ENCODE measurements at places on chromosomes 1 and 21.
A peak's percentile ranks its signal among the peaks of the same experiment; 100 is the strongest.

DNA sequence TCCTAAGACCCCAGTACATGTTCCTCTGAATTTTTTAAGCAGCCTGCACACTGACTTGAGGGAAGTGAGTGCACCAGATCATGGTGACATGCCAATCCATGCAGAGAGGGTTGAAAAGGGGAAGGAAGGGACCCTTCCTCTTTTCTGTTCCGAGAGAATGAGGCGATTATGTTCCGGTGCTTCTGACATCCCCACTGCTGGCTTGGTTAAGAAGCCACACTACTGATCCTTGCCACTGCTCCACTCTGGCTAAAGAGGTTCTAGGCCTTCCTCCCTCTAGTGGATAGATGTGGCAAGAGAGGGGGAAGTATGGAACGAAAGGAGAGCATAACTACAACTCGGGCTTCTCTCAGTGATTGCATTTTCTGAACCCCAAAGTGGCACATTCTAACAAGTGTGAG, 1.8 kb upstream of the CYB5R1 start:
- peak; percentile 88 for DNase-seq

GRCh38 chr1:21305155-21305899, 15.1 kb upstream of the ECE1 start:
- no peak for DNase-seq

GRCh38 chr1:17724150-17724549, 31.0 kb upstream of the ACTL8 start:
- DNase-seq = no peak

DNA sequence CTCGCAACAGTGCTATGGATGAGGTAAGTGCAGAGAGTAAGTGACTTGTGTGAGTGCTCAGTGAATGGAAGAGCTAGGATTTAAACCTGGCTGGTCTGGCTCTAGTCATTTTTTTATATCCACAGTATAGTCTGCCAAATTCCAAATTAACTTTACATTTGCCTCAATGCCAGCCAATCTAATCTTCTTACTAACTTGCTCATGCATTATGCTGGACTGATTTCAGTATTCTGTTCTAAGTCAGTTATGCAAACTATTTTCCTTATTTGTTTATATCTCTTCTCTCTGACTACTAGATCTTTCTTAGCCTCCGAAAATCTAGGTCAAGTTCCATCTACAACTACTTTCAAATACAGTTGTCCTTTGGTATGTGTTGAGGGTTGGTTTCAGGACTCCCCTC, 133.3 kb downstream of the XPR1 start:
- DNase-seq = no peak

DNA sequence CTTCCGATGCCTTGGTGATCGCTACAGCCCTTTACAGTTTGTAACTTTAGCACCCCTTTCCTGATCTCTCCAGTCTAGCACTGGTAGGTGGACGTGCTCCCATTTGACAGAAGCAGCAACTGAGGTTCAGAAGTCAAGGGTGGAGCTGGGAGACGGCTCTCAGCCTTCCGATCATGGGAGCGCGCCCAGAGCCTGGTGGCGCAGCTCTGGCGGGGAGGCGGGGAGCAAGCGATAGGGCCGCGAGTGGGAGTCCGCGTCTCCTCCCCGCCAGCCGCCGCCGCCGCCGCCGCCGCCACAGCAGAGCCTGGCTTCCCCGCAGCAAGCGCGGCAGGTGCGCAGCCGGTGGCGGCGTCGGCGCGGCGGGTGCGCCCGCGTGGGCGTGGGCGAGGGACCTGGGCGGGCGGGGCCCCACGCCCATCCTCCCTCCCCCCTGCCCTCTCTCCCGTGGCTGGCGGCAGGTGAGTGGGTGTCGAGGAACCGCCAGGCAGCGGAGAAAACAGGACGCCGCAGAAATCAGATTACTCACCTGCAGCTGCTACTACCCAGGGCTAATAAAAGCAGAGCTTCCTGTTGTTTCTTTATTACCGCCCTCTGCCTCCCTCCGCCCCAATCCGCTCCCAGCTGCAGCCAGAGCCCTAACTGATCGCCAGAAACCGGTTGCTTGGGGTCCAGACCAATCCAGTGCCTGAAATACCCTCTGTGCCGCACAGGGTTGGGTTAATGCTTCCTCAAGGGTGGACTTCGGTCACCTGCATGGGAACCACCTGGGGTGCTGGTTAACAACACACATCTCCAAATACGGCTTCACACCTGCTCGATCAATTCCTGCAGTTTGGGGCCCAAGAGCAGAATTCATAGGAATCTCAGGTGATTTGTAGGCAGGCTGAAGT, 60.2 kb upstream of the ID3 start:
- peak; percentile 16 for DNase-seq

GRCh38 chr1:212225416-212225815, 59.8 kb upstream of the PPP2R5A start:
- no peak for DNase-seq

- peak; percentile 18 for DNase-seq
Observed at GRCh38 chr1:240575981-240576662, 35.8 kb downstream of the GREM2 start.

- DNase-seq = peak; percentile 98
Observed at GRCh38 chr1:27662707-27663393, 9.1 kb downstream of the IFI6 start.

DNA sequence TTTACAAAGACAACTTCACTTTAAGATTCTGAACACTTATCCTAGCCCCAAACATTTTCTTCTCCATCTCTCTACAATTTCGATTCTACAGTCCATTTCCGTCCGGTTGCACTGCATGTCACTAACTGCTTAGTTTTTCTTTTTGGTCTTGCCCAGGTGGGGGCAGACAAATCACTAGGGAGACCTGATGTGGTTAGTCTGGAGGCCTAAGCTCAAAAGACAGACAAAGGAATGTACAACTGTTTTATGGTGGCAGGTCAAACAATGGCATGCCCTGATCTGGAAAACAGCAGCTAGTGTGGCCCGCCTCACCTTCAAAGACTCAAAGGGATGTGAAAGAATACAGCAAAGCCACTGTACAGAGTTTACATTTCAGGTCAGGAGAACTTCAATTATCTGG, 3.8 kb downstream of the ETV3 start:
- DNase-seq = no peak

- peak; percentile 97 for DNase-seq
Observed at GRCh38 chr21:36060159-36060921, at the start of gene SETD4. TSS of gene SETD4 (minus strand) at chr21:36060526. CDS start at chr21:36058888, 1,638 bp downstream.

DNA sequence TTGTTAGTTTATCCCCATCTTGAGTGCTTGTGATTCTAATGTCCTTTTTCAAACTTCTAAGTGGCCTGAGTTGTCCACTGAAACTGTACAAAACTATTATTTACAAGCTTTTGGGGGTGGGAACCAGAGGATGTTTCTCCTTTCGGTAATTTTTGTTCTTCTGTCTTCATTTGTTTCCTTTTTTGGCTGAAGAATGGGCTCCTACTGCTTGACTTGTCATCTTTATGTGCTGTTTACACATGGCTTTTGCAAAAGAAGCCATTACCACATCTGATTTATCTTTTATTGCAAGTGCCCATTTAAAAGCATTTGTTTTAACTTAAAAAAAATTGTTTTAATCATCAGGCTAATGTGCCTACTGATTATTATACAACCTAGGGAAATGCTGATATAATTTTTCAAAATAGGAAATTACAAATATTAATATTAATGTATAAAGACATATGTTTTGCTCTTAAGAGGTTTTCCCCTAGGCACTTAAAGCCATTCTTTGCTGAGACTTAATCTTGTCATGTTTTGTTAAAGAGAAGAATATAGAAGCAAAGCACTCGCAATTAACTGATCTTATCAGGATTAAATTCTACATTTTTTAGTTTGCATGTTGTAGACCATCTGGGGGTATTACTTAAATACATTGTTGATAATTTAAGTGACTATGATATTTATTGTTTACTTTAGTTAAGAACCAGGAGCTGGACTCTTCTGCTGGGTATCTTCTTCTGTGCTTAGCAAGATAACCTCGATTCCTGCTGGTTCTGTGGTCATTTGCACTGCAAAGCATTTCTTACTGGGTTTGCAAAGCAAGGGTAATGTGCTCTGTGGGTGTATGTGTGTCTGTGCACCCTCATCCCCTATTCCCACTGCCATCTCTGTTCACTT, 40.1 kb downstream of the TMEM200B start:
- DNase-seq = no peak

- no peak for DNase-seq
Observed at GRCh38 chr1:15504436-15504835, 19.6 kb downstream of the CASP9 start.

DNA sequence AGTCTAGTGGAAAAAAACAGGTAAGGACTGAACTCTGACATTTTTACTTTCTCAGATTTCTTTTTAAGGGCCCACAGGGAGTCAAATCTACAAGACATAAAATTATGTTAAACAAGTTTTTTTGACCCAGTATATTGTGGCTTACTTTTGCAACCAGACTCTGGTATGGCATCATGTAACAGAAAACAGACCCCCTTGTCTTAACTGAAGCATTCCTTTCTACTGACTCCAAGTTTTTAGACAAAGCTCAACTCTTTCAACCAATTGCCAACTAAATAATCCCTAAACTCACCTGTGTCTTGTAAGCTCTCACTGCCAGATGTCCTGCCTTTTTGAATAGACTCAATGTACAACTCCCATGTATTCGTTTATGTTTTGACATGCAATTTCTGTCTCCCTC, 64.3 kb downstream of the FASLG start:
- no peak for DNase-seq

DNA sequence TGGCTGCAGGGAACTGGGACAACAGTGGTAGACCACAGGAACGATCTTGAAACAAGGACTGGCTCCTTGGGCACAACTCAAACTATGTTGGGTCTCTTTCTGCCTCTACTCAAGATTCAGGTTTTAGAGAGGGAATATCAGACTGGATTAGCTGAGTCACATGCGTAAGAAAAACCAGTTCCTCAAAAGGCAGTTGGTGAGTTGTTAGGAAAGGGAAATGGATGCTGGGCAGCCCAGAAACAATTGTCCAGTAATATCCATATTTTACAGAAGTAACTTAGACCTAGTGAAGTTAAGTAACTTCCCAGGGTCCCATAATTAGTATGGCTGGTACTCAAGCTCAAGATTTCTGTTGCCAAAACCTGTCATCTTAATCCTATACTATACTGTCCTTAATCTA, 27.0 kb upstream of the TMEM39B start:
- peak; percentile 75 for DNase-seq

DNA sequence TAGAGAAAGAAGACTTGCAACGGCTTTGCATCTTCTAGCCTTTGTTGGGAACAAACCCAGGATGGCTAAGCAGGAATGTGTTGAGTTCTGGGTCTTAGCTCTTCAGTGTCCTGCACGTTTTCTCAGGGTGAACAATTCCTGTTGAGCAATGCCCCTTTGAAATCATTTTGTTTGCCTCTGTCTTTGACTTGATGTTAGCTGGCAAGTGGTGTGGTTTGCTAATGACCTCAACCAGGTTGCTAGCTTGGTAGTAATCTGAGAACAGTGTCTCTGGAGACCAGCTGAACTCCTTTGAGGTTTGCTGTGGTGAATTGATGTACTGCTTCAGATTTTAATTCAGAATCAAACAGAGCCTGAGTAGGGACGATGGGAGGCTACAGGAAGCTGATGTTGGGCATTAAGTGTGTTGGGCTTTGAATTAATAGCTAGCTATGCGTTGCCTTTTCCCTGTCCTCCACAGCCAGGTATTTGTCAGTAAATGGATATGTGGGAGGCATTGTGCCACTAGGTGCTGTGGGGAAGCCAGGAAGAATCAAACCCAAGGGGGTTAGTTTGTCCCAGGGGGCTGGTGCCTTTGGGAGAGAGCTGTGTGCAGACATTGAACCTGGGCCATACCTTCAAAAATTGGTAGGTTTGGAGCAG, 23.3 kb upstream of the SRSF10 start:
- DNase-seq = no peak

DNA sequence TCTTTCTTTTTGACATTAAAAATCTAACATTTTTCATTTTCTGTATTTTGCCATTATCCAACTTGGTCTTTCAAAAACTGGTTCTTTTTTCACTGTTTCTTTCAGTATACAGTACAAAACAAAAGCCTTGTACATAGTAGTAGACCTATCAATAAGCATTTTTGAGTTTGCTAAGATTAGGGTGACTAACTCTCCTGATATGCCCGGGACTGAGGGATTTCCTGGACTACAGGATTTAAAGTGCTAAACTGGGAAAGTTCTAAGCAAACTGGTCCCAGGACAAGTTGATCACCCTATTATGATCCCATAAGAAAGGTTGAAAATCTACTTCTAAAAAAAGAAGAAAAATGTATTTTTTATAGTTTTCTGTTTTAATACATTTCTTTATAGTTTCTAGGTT, 120.9 kb downstream of the USP25 start:
- DNase-seq = no peak

GRCh38 chr21:16124378-16125138, 394.8 kb downstream of the USP25 start:
- DNase-seq = no peak

- DNase-seq = no peak
Observed at GRCh38 chr1:93601686-93602085, 80.0 kb downstream of the BCAR3 start.

- DNase-seq = no peak
Observed at GRCh38 chr1:212879947-212880690, 22.0 kb downstream of the FLVCR1 start.

- no peak for DNase-seq
Observed at GRCh38 chr1:8358897-8359616, 41.1 kb downstream of the SLC45A1 start.

GRCh38 chr21:17427831-17428483, 84.9 kb upstream of the CXADR start:
- DNase-seq = no peak

GRCh38 chr1:107105914-107106313, 34.9 kb upstream of the NTNG1 start:
- DNase-seq = no peak

- DNase-seq = no peak
Observed at GRCh38 chr1:53572065-53572814, 113.0 kb downstream of the DMRTB1 start.

DNA sequence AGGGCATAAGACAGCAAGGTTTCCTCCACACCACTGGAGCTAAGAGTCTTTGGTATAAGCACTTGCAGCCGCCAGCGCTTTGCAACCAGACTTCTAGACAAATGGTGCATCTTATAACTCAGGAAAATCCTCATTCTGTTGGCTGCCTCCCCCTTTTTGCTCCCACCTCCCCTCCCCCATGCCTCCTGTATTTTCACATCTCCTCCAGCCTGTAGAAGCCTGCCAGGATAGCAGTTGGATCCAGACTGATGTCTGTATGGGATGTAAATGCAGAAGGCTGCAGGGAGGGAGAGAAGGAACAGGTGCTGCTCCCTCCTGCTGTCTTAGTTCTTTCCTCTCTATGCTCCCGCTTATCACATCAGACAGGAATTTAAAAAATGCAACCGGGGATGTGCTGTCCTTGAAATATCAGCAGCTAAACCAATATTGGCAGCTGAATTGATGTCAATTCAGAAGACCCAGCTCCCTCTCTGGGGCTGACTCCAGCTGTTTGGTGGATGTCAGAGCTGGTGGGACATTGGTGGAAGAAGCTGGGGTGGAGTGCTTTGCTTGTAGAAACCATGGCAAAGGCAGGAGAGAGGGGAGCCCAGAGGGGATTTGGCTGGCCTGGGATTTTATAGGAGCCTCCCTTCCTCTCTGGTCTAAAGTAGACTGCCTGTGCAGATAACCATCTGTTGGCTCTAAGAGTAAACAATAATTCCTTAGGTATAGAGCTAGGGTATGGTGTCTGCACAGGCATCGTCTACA, 53.5 kb downstream of the NFASC start:
- DNase-seq = no peak
